Stimulated activated CD8-positive, alpha-beta memory T cell treated with anti-CD3 and anti-CD28 coated beads, Interleukin-4, amount 100 ng/mL, for 1 hour (primary cell): ENCODE measurements at places on chromosomes 6 and 20.

DNA sequence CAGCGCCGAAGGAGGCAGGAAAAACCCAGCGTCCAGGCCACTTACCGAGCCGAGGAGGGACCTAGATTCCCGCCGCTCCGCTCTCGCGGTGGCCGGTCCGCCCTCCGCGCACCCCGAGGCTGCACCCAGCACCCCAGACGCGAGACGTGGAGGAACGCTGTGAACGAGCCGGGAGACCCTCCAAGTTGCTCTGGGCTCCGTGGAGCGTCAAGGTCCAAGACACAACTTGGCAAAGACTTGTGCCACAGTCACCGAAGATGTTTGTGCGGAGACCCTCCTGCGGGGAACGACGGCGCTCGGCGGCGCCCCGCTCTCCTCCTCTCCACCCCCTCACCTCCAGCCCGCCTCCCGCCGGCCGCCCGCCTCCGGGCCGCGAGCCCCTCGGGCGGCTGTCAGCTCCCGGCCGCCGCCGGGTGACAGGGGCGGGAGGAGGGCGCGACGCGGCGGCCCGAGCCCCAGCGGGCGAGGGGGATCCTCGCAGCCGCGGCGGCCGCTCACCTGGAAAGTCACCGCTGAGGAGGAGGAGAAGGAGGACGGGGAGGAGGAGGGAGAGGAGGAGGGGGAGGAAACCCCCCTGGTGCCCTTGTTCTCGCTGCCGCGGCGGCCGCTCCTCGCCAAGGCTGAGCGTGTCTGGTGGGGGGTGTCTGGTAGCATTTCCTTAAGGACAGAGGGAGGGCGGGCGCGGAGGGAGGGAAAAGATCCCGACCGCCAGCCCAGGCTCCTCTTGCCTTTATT, 637 bp upstream of the HIVEP2 start:
- DNase-seq: peak; percentile 44

GRCh38 chr6:84777888-84778287, 13.5 kb upstream of the TBX18 start:
- DNase-seq: no peak

GRCh38 chr6:132936646-132937045, 122.3 kb downstream of the RPS12 start:
- DNase-seq: no peak

GRCh38 chr6:84052204-84052882, 18.8 kb downstream of the MRAP2 start:
- DNase-seq: no peak

- DNase-seq: no peak
Measured at GRCh38 chr20:58150772-58151171, 77.7 kb downstream of the ANKRD60 start.

GRCh38 chr6:106272287-106272686, 53.3 kb downstream of the ATG5 start:
- DNase-seq: no peak

DNA sequence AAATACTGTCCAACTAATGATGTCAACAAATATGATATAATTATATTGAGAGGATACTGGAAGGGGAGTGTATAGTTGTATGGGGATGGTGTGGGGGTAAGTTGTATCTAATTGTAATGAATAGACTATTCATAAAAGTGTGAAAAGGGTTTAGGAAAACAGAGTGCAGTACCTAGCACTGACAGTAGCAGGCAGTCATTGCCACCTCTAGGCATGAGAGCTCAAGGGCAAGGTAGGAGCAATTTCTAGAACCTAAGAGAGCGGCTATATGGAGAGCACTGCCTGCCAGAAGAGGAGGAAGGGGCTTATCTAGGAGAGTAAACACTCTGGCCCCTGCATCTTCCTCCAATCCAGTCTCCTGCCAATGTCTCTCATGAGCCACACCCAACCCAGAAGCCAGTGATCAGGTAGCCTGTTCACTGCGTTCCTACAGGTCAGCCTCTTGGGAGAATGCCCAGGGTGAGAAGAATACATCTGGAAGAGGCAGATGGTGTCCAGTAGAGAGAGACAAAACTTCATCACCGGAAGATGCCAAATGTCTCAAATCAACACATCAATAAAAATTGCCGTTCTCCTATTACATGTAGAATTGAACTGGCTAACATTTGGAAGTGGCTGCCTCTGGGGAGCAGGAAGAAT, 200.0 kb downstream of the LY86 start:
- no peak for DNase-seq

DNA sequence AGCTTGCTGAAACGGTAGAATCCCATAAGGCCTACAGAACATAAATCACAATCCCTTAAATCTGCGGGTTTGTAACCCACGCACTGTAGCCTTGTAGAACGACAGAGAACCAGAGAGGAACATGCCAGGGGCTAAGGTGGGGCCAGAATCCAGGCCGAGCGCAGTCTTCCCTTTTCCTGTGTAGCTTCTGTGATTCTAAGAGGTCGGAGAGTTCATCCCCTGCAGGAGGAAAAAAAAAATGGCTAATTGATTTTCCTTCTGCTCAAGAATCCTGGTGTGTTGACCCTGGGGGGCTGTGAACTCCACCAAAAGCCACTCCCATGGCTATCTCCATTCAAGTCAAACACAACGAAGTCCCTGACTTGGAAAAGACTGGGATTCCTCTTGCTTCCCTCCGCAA, 96.3 kb downstream of the SPTLC3 start:
- no peak for DNase-seq

DNA sequence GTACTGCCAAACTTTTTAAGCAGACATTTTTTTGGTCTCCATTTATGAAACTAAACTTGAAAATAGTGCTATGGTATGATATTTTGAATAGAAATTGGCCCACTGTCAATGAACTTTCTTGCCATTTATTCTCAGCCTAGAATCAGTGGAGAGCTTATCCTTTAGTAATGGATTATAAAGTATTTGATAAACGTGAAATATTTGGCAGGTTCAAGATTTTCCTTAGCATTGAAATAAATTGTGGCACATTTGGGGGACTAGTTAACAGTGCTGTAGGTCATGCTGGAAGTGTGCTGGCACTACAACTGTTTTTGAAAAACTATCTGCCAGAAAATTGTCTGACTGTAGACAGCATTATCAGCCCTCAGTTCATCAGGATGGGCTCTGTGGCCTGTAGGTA, 2.1 kb downstream of the PRSS35 start:
- no peak for DNase-seq

- DNase-seq: no peak
Measured at GRCh38 chr6:96478695-96479094, 42.9 kb upstream of the UFL1 start.

GRCh38 chr6:150070236-150070818, 1.4 kb upstream of the ULBP3 start:
- no peak for DNase-seq

DNA sequence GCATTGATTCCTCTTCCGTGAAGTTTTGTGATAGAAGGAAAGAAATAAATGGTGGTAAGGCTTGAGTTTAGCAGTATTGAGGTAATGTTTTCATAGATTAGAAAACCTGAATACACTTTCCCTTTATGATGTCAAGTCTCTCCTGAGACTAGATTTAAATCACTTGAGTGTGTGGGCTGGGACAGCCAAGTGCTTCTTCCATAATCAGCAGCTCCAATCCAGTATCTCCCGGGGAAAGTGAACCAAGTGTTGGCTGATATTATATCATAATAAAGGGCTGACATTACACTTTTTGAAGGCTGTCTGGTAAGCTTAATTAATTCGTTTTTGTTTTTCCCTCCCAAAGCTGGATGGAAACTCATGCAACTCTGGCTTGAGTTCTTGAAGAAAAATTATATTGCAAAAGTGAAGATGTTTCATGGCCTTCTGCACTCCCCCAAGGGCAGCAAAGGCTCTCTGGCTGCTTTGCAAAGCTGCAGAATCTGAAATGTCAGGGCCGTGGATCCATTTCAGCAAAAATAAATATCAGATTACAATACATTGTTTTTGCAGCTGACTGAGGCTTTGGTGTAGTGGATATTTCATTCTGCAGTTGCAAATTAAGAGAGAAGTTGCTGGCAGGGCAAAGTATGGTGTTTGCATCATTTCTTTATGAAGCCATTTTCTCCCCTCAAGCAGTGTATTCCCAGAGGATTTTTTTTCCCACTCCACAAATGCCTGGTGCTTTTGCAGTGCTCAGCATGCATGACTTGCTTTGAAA, 101.2 kb downstream of the MKKS start:
- DNase-seq: no peak

- DNase-seq: no peak
Measured at GRCh38 chr6:100116411-100117194, 122.6 kb upstream of the MCHR2 start.

DNA sequence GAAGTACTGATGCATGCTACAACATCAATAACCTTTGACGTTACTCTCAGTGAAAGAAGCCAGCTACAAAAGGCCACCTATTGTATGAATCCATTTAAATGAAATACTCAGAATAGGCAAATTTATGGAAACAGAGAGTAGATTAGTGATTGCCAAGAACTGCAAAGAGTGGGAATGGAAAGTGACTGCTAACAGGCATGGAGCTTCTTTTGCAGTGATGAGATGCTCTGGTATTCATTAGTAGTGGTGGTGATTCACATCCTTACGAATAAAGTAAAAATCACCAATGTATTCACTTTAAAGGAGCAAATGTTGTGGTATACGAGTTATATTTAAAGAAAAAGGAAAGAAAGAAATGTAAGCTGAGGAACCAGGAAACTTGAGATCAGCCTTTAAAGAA, 126.8 kb upstream of the SAMD5 start:
- DNase-seq: no peak

- DNase-seq: no peak
Measured at GRCh38 chr6:65569505-65569904, 137.5 kb downstream of the EYS start.

GRCh38 chr6:136985502-136985901, 59.3 kb downstream of the IL20RA start:
- no peak for DNase-seq

- DNase-seq: no peak
Measured at GRCh38 chr6:516213-516612, 124.7 kb downstream of the IRF4 start.

GRCh38 chr6:137216106-137216505, 3.1 kb downstream of the IFNGR1 start:
- DNase-seq: no peak

GRCh38 chr20:64212755-64213154, 42.8 kb upstream of the PCMTD2 start:
- DNase-seq: no peak

- DNase-seq: no peak
Measured at GRCh38 chr6:25774120-25774715, 19.7 kb downstream of the SLC17A4 start.

DNA sequence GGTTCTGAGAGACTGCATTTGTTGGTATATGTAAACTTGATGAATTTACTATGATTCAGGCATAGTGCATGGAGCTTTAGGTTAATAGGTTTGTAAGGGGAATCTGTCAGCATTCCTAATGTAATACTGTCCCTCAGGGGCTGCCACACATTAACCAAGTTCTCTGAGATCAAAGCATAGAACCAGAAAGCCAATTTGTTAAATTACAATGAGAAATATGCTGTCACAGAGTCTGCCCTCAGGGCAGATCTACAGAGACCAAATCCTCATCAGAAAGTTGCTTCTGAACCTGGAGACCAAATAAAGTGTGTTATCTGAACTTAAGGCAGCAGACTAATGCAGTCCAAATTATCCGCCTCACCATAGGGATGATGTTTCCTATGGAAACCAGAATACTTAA, 250.8 kb upstream of the HTR1E start:
- no peak for DNase-seq

DNA sequence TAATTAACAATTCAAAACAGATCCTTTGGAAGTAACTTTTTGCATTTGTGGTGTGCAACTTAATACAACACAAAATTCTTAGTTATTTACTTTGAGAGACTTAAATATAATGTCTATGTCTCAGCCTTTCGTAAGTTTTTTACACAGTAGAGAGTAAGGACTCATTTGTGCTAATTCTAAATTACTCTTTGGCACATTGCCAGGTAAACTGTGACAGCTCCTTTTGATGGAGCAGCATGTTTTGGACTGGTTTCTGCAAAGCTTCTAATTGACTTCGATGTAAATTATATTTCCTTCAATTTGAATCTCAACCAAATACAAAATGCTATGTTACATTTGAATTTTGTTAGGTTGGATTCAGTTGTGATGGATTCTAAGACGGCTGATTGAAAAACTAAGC, 450.7 kb upstream of the OPRM1 start:
- DNase-seq: no peak

- DNase-seq: no peak
Measured at GRCh38 chr20:4688305-4688704, 33.4 kb upstream of the PRND start.

DNA sequence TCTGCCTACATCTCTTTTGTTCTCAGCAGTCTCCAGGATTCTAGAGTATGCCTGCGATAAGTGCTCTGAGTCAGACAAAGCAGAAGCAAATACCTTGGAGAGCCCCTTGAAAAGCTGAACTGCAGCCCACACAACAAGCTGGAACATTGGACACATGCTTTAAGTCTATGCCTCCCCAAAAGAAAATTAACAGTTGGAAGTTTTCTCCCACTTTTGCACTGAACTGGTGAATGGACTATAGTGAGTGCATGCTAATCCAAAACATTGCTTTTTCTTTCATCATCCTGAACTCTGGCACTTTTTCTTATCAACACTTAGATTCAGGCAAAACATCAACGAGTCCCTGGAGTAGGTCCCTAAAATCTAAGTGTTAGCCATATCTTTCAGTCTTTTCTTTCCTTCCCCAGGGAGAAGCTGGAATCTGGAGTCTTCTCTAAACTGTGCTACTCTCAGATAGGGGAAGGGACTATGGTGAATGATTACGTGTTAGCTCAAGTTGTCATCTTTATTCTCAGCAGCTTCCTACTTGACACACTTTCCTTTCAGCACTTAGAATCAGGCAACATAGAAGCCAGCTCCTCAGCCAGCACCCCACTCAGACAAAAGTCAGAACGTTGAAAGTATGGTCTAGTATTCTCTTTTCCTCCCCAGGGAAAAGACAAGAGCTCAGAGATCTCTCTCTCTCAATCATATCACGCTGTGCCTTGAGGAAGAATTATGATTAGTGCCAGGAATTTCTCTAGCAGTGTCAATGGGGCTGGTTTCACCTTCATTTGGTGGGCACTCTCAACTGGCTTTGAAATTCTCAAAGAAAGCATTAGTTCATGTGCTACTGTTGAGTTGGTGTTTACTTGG, 811.0 kb upstream of the GJE1 start:
- no peak for DNase-seq

GRCh38 chr6:71886184-71887005, at the start of gene RIMS1:
Gene RIMS1 (plus strand): TSS chr6:71886550. CDS start chr6:71887024, 474 bp downstream.
- DNase-seq: no peak

- no peak for DNase-seq
Measured at GRCh38 chr20:4512891-4513550, 208.7 kb upstream of the PRND start.

DNA sequence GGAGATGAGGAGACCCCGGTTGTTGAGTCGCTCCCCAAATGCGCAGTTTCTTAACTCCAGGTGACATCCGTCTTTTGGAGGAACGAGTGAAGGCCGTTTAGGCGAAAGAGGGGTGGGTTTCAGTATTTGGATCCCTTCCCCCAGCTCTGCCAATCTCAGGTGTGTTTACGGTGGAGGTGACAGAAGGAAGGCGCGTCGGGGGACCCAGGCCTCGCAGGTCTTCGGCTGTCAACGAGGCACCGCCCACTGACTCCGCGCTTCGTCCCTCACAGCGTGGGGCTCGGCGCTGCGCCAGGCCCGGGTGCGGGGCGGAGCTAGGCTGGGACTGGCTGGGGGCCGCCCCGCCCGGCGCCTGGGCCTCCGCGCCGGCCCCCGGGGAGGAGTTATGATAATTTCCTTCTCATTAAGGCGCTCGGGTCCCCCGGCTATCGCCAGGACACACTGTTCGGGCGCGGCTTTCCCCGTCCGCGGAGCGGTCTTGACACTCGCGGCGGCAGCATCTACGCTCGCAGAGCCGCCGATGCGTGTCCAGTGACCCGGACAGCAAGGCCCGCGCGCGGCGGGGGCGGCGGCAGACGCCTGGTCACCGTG, at the start of gene TFAP2C:
Gene TFAP2C, plus strand, starts transcription at position 434 of the 591 bp plus-strand sequence. CDS start 239 bp downstream, outside the sequence.
- no peak for DNase-seq
